Thoracic aorta (tissue), 2 donors: ENCODE measurements at places on chromosomes 7 and 10.

DNA sequence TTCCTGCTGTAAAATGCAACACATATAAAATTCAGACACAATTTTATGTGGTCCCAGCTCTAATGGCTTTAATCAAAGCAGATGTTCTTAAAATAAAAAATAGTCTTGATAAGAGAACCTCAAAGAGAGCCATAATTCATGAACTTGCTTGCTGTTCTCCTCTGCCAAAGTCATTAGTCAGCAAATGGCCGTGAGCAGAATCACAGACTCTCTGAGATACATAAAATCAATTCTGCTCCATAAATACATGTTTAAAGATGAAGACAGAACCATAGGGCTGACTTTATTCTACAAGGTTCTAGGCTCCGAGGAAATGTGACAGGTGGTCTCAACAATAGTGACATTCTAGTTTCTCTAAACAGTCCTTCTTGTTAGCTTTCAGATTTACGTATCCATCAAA is 29.8 kb downstream of the HSPA12A start:
- no peak for DNase-seq

GRCh38 chr7:23196306-23196705 is 14.5 kb downstream of the NUP42 start:
- no peak for DNase-seq

GRCh38 chr7:28627263-28627653 is 214.9 kb downstream of the CREB5 start:
- no peak for DNase-seq

DNA sequence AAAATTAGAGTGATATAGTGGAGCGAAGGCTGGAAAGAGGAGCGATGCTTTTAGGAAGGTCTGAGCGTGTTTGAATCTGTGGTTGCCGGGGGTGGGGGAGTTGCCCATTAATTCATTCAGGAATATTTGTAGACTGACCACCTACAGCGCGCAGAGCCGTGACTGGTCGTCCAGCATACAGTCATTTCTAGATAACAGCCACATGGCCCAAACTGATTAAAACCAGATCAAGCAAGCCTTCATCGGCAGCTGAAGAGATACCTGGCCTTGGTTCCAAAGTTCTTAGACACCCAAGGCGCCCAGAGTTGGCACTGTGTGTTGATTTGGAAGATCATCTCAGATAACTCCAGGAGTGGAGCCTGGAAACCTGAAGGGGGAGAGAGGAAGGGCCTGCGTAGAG is 1.7 kb downstream of the PROSER2 start:
- DNase-seq, result no peak

- DNase-seq, result no peak
These were observed at the start of gene FGFBP3 for GRCh38 chr10:91909117-91909677. Gene FGFBP3 (minus strand): TSS chr10:91909486. CDS start chr10:91908969, 517 bp downstream.

DNA sequence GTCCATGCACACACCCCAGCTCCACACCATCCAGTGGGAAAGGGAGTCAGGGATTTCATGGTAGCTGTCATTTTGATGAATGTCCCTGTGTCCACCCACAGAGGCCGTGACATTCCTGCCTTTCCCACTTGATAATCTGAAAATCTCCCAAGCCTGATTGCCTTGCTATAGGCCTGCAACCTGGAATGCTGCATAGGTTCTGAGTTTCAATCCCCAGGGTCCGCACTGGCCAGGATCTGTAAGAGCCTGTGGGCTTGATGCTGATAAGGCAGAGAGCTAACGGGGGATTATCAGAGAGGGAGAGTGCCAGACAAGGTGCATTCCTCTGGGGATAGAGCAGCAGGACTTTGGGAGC is 57.5 kb downstream of the RBM20 start:
- DNase-seq, result no peak

DNA sequence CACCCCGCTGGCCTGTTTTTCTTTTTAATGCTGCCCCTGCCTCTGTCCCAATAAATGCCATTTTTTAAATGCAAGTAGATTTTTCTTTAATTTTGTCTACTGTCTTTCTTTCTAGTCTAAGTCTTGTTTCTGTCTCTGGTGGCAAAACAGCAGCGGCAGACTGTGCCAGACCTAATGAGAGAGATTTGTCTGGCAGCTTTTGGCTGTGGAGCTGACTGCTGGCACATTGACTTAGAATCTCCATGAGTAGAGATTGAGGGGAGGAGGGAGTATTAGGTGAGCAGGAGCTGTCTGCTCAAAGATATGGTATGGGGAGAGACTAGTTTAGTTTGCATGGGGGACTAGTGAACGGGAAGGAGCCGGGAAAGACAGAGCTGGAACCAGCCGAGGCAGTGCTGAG is 13.0 kb downstream of the VWA2 start:
- DNase-seq, result no peak

GRCh38 chr10:78802866-78803265 is 265.9 kb upstream of the ZMIZ1 start:
- DNase-seq, result no peak

GRCh38 chr10:1128649-1129048 is 72.5 kb downstream of the WDR37 start:
- DNase-seq, result no peak

DNA sequence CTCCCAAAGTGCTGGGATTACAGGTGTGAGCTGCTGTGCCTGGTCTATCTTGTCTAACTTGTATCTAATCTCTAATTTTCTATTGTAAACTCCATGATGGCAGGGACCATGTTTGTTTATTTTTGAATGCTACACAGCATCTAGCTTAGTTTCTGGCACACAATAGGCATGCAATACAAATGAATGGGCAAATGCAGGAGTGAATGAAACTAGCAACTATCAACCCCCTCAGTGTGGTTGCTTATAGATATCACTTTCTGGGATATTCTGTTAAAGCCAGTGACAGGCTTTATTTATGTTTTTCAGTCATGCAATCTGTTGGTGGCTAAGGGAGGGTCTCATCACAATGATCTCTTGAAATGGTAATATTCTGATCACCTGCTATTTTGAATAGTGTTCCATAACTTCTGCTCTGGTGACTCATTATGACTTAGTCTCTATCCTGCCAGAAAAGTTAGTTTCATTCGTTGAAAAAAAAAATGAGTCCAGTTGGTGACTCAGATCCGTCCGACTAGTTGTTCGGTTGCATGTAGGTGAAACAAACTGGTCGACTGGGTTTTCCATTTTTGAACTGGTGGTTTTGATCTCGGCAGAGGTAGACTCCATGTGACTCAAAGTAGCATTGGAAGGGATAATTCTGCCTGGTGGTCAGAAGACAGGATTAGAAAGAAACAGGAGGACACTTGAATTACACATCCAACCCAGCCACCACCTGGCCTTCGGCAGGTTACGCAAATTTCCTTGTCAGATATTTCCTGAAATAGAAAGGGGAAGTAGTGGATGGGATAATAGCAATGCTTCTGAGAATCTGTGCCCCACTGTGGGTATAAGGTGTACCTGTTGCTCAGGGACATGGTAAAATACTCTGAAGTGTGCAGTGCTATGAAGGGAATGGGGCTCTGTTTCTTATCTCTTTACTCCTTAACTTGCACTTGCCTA is 76.8 kb downstream of the GATA3 start:
- DNase-seq, result no peak

DNA sequence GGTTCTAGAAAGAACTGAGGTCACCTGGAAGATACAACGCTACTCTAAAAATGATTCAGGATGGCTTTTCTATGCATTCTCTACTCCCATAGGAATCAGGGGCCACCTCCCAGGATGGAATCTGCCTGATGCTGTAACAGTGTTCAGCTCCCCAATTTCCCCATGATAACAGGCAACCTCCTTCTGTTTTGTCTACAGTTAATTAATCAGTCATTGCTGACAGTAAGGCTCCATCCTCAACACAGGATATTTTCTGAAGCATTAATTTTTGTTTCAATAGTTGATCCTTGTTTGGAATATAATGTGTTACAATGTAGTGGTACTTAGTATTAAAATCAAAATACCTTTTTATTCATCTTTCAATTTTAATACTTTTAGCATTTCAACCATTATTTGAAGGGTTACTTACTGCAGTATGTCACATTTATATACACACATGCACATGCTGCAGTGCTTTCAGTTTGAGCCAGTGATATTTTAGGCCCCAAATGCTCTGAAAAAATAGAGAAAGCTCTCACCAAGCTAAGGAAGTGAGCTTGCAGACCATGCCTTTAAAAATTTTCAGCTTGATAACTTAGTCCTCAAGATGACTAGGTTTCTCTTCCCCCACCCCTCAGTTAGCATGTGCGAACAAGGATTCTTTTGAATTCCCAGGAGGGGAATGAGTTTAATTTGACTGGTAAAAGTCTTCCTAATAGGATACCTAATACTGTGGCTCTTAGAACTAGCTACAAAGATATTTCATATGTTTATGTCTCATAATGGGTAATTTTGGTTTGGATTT is 592 bp upstream of the PIK3CG start:
- DNase-seq, result no peak

GRCh38 chr7:129948877-129949291 is 3.9 kb downstream of the UBE2H start:
- peak; percentile 67 for DNase-seq

DNA sequence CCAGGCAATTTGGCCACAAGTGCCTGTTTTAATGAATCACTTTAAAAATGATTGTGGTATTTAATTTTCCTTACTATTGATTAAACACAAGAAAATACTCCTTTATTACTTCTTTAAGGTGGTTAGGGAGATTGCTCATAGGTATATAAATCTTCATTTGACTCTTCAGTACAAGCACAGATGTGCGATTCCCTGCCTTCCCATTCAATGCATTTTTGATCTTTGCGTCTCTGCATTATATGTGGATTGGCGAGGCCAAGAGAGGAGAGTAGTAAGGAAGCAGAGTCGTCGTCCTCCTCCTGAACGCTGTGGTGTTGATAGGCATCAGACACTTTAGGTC is 683.7 kb downstream of the LRMDA start:
- DNase-seq, result no peak
